ENCODE measurements at places on chromosomes 12 and 14.

DNA sequence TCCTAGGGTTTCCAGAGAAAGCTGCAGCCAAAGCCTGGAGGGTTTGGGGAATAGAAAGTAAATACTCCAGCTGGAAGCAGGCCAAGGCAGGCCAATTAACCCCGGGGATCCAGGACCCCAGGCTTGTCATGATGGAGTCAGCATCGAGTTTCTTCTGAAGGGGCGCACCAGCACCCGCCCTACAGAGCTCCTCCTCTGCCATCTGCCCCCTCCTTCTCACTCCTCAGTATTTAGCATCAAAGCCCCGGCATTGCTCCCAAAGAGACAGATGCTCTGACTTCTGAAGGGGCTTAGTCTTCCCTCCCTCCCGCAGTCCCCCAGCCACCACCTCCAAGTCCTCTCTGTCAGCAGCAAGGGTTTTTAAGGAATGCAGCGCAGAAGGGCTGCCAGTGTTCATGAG is 285.1 kb upstream of the NOS1 start:
- no peaks in the 10 kb centered on the region for H3K36me3 ChIP-seq
- no peak for DNase-seq

- no peak for DNase-seq
- H3K4me3 ChIP-seq = no peak overlapping the region
- no peaks in the 10 kb centered on the region for H3K27me3 ChIP-seq
- no peak overlapping the region for H3K27ac ChIP-seq
- H3K36me3 ChIP-seq = no peaks in the 10 kb centered on the region
Measured at GRCh38 chr12:123069436-123070266, 81.2 kb downstream of the PITPNM2 start.

GRCh38 chr14:33622496-33622895 is 328.4 kb downstream of the EGLN3 start:
- no peak for DNase-seq
- no peak overlapping the region for H3K27ac ChIP-seq
- no peaks in the 10 kb centered on the region for H3K27me3 ChIP-seq
- no peaks in the 10 kb centered on the region for H3K36me3 ChIP-seq
- no peaks in the 10 kb centered on the region for H3K4me1 ChIP-seq

- H3K27ac ChIP-seq = no peak overlapping the region
- DNase-seq = no peak
- H3K4me3 ChIP-seq = no peak overlapping the region
Measured at GRCh38 chr14:51006781-51007211, 62.5 kb upstream of the PYGL start.

DNA sequence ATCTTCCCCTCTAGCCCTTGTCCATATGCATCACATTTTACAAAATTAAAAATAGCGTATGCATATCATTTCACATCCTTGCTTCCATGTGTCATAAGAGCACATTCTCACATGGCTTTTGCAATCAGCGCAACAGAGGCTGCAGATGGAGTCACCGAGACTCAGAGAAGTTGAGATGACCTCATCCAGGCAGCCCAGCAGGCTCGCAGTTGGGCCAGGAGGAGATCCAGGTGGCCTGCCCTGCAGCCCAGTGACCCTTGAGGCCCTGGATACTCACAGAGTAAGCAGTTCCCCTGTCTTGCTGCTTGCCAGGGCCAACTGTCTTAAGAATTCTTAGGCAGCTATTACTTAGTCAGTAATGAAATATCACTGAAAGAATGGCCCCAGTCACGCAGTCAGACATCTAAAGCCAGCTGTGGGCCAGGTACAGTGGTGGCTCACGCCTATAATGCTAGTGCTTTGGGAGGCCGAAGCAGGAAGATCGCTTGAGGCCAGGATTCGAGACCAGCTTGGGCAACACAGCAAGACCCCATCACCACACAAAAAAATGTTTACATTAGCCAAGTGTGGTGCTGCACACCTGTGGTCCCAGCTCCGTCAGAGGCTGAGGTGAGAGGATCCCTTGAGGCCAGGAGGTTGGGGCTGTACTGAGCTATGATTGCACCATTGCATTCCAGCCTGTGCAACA is 9.1 kb downstream of the CAMKK2 start:
- no peak for DNase-seq
- H3K4me1 ChIP-seq = no peaks in the 10 kb centered on the region
- H3K4me3 ChIP-seq = no peak overlapping the region

DNA sequence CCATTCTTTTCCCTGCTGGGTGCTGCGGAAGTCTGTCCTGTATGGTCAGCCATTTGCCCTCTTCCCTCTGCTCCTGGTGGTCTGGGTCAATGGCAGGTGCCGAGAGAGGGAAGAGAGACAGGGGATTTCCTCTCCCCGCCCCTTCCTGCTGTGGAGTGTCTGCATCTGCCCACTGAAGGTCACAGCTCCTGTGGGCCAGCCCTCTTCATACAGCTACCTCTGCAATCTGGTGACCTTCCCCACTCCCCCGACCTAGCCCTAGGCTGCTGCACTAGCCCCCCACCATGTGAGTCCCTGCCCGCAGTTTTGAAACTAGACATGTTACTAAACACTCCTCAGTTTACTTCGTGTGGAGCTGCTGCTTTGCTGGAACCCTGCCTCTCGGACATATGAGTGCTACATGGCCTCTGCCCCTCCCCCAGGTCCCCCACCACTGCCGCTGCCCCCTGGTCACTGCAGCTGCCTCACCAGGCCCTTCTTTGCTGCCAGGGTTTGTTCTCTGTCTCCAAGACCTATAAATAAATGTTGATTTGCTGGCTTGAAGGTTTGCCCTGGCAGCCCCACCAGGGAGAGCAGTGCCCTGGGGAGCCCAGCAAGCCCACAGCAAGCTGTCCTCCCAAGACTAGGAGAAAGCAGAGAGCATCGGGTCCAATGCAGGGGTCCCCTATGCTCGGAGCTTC is 102.9 kb downstream of the DPF3 start:
- no peak overlapping the region for H3K27ac ChIP-seq
- H3K27me3 ChIP-seq = no peaks in the 10 kb centered on the region
- no peak for DNase-seq
- H3K4me1 ChIP-seq = no peaks in the 10 kb centered on the region

- no peak overlapping the region for H3K27ac ChIP-seq
- no peak overlapping the region for H3K4me3 ChIP-seq
- no peaks in the 10 kb centered on the region for H3K4me1 ChIP-seq
- no peak for DNase-seq
Measured at GRCh38 chr14:89351221-89351515, 65.9 kb downstream of the FOXN3 start.

GRCh38 chr12:39692258-39692853 is 72.8 kb upstream of the ABCD2 start:
- no peaks in the 10 kb centered on the region for H3K36me3 ChIP-seq
- no peaks in the 10 kb centered on the region for H3K4me1 ChIP-seq
- no peak for DNase-seq

DNA sequence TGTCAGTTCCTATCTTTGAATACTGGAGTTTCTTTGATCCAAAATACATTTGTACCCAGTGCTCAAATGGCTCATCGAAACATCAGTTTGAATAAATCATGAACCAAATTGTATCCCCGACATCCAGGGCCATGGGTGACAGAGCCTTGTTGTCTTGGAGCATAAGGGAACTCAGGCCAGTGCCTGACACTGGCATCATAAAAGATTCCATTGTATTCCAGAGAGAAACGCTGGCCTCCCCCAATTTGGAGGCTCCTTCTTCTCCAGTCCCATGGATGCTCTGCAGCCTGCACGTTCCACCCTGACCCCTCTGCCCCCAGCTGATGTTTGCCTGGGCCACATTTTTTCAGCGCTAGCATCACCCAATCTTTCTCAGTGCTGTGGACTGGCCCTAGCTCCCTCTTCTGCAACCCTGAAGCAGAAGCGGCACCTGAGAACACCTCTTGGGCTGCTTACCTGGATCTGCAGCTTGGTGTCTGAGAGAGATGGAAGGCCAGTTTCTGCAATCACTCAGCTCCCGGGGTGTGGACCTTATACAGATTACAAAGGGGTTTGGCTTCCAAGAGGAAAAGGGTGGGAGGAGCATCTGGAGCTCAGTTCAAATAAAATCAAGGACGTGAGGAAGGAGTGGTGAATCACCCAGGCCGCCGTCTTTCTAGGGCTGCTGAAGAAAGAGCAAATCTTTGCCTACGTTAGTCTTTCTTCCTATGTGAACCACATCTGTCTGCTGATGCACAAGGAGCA is at the start of gene RNASE1:
TSS of gene RNASE1 (minus strand) at position 504 of the 744 bp plus-strand sequence. CDS start 776 bp downstream, outside the sequence.
- H3K27ac ChIP-seq = no peak within 1 kb of the TSS
- H3K36me3 ChIP-seq = no peaks in the 10 kb centered on the region
- no peaks in the 10 kb centered on the region for H3K27me3 ChIP-seq
- peak within 1 kb of the TSS; percentile 20 for H3K4me3 ChIP-seq

DNA sequence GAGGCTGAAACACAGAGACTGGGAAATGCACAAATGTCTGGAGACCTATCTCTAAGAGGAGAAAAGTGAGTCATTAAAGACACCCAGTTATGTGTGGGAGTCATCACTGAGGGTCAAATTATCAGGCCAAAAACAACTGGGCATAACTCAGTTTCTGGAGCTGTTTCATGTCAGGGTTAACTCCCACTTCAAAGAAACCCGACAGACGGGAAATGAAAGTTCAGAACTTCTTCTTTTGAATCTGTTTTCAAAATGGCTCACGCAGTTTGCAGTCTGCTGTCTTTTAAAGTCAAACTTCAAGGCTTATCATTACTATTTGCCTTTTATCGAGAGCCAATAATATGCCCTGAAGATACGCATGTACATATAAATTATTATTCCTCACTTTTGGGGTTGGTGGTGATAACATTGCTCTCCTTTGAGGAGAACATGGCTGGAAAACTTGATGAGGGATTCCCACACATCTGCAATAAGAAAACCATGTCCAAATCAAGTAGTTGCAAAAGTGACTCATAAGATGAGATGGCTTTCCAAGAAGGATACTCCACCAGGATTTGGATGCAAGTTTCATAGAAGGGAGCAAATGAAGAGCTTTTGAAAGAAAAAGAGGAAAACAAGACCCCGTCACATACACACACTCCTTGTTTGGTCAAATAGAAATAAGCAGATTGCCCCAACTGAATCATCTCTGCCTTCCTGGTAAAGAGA is 341.4 kb downstream of the ADAMTS20 start:
- H3K4me3 ChIP-seq = no peak overlapping the region
- H3K36me3 ChIP-seq = no peaks in the 10 kb centered on the region
- no peaks in the 10 kb centered on the region for H3K4me1 ChIP-seq
- no peaks in the 10 kb centered on the region for H3K27me3 ChIP-seq

DNA sequence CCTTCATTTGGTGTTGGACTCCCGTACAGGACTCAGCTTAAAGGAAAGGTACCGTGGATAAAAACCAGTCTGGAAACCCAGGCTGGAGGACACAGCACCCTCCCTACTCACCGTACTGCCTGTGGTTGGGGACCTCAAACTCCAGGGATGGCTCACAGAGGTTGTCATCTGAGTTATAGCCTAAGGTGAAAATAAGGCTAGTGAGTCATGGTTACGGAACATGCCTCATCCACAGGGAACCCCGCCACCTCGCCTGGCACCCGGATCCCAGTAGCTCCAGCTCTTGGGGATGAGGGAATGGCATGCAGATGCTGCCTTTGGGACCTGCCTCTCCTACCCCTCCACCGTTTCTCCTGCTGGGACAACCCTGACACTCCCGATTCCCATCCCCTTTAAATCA is 36.8 kb upstream of the GPR68 start:
- no peaks in the 10 kb centered on the region for H3K27me3 ChIP-seq
- H3K27ac ChIP-seq = no peak overlapping the region
- no peak for DNase-seq
- no peaks in the 10 kb centered on the region for H3K36me3 ChIP-seq

- DNase-seq = no peak
- no peak overlapping the region for H3K4me3 ChIP-seq
- H3K4me1 ChIP-seq = no peaks in the 10 kb centered on the region
- no peaks in the 10 kb centered on the region for H3K27me3 ChIP-seq
Measured at GRCh38 chr14:54377501-54377900, 19.3 kb upstream of the CDKN3 start.

- DNase-seq = no peak
- H3K36me3 ChIP-seq = no peaks in the 10 kb centered on the region
- no peak overlapping the region for H3K4me3 ChIP-seq
- H3K27me3 ChIP-seq = no peaks in the 10 kb centered on the region
Measured at GRCh38 chr14:98700748-98701147, 571.2 kb downstream of the BCL11B start.

DNA sequence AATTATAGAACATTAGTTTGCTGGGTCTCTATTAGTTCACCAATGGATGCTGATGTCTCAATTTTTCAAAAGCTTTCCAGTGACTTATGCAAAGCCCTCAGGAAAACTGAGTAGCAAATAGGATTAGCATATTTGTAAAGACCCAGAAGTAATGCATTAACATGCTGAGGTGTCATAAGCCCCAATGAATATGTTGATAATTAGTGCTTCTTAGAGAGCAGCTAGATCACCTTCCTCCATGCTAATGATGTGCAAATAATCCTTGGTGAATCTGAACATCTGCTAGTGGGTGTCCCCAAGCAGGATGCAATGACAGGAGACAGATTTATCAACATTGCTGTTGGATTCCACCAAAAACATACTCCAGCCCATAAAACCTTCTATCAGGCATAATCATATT is 19.0 kb downstream of the IFNG start:
- no peak overlapping the region for H3K4me3 ChIP-seq
- peaks cover 2% of the 10 kb centered on the region for H3K27me3 ChIP-seq
- no peak overlapping the region for H3K27ac ChIP-seq
- no peak for DNase-seq

DNA sequence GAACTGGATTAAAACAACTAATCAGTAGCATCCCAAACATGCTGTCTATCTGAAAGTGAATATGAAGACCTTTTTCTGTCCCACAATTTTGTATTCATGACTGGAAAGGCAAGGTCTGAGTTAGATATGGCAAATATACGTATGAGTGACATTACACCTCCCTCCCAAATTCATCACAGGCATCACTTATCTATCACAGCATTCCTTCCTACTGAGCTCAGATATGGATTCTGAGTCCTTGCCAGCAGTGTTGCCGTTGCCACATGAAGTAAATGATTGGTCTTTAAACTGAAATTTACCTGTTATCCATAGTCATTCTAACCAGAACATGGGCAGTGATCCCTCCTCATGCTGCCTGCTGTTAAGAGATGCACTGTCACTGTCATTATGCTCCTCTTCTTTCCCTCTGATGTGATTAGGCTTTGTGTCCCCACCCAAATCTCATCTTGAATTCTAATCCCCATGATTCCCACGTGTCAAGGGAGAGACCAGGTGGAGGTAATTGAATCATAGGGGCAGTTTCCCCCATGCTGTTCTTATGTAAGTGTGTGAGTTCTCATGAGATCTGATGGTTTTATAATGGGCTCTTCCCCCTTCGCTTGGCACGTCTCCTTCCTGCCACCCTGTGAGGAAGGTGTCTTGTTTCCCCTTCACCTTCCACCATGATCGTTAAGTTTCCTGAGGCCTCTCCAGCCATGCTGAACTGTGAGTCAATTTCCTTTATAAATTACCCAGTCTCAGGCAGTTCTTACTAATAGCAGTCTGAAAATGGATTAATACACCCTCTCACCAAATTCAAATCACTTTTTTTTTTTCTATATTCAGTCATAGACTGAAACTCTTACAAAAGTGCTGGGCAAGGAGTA is 288.4 kb downstream of the NUAK1 start:
- H3K36me3 ChIP-seq = no peaks in the 10 kb centered on the region
- no peaks in the 10 kb centered on the region for H3K4me1 ChIP-seq
- no peak overlapping the region for H3K4me3 ChIP-seq
- no peak overlapping the region for H3K27ac ChIP-seq

DNA sequence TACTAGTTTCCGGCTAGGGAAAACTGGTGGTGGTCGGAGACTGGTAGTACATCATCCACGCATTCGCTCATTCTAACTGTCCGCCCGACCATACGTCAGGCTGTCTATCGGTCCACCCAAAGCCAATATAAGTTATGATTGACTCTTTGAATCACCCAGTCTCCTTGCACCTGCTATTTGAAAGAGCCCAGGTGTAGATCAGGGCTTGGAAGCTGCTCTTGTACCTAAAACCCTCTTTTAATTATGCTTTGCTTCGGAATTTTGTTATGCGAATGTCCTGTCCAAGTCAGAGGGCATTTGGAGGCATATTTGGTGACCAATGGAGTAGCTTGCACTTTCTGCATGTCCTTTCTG is 5.7 kb upstream of the NKX2-1 start:
- no peaks in the 10 kb centered on the region for H3K36me3 ChIP-seq
- H3K27ac ChIP-seq = no peak overlapping the region
- H3K27me3 ChIP-seq = peaks cover 10% of the 10 kb centered on the region
- H3K4me1 ChIP-seq = no peaks in the 10 kb centered on the region

Measured in Panc1 (cell line).